ENCODE measurements at places on chromosomes 4 and X.

DNA sequence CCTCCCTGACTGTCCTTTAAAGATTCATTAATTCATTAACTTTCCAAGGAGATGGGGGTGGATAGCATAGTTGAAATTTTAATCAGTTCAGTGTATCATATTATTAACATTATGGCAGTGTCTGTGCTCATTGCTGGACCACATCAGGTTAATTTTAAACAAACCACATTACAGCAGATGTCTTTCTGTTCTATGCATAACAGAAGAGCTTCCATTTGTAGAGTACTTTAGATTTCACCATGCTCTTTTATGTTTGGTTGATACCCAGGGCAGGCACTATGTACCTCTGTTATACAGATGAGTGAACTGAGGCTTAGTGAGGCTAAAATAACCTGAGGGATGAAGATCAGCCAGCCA lies 41.1 kb downstream of the AFF2 start:
- DNase-seq: no peak
- no peak overlapping the region for H3K27ac ChIP-seq
- H3K4me1 ChIP-seq: no peaks in the 10 kb centered on the region
- H3K4me3 ChIP-seq: no peak overlapping the region
- no peaks in the 10 kb centered on the region for H3K36me3 ChIP-seq

- no peak overlapping the region for H3K27ac ChIP-seq
- no peaks in the 10 kb centered on the region for H3K4me1 ChIP-seq
- H3K4me3 ChIP-seq: peak overlapping the region; percentile 91
- H3K27me3 ChIP-seq: no peaks in the 10 kb centered on the region
- DNase-seq: no peak
- H3K36me3 ChIP-seq: no peaks in the 10 kb centered on the region
These were observed 14.0 kb upstream of the TMEM156 start for GRCh38 chr4:39046249-39046648.

DNA sequence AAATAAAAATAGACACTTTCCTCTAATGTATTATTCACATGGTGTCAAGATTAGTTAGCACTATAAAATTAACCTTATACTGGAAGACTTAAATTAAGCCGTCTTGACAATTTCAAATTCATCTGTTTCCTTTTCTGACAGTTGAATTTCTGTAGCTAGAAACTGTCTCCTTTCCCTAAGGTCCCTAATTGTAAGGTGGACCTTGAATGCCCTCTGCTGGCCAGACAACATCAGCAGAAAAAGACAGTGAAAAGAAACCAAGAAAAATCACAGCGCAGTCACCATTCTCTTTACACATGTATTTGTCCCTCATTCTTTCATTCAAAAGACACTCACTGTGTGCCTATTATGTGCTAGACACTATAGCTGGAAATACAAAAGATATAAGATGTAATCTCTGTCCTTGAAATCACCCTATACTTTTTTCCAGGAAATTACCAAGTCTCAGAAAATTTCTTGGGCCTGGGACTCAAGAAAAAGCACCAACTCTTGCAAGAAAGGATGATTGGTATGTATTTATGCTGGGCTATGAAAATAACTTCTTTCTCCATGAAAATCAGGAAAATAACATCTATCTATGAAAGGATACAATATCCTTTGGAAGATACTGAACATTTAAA lies 32.7 kb upstream of the AMBN start:
- H3K4me1 ChIP-seq: no peaks in the 10 kb centered on the region
- H3K27ac ChIP-seq: no peak overlapping the region
- no peaks in the 10 kb centered on the region for H3K27me3 ChIP-seq

DNA sequence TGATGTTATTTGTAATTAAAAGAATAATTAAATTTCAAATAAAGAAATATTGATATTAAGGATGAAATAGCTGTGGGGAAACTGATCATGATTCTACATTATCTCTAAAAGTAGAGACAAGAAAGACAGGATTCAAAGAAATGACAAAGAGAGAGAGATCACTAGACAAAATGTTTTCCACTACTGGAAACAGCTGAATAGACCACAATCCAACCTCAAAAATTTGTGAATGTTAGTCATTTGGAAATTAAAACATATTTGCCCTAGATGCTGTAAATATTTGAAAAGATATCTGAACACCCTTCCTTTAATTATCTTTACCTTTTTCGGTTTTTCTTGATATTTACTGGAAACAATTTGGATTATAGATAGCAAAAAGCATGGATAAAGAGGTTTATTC lies 414.9 kb downstream of the CENPC start:
- no peaks in the 10 kb centered on the region for H3K36me3 ChIP-seq
- no peaks in the 10 kb centered on the region for H3K4me1 ChIP-seq
- H3K4me3 ChIP-seq: no peak overlapping the region
- DNase-seq: no peak

GRCh38 chr4:2546286-2546823 lies 9.9 kb downstream of the FAM193A start:
- no peaks in the 10 kb centered on the region for H3K27me3 ChIP-seq
- H3K4me3 ChIP-seq: no peak overlapping the region
- DNase-seq: no peak
- no peaks in the 10 kb centered on the region for H3K36me3 ChIP-seq
- no peak overlapping the region for H3K27ac ChIP-seq

DNA sequence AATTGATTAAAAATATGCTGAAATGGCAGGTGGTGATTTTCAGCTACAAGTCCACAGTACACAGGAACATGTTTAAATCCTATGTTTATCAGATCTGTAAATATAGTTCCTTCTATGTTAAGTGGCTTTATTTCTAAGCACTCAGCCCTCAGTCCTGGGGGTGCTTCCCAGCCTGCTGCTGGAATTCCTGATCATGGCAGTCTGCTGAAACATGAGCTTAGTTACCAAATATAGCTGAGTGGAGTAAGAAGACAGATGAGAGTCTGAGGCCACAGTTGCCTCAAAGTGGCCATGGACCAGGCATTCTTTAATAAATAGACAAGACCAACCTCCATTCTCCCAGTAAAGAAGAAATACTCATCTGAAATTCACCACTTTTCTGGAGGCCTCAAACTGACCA lies 17.1 kb upstream of the DDX60 start:
- DNase-seq: no peak
- H3K27me3 ChIP-seq: no peaks in the 10 kb centered on the region
- no peak overlapping the region for H3K27ac ChIP-seq
- no peak overlapping the region for H3K4me3 ChIP-seq
- no peaks in the 10 kb centered on the region for H3K36me3 ChIP-seq

- H3K27ac ChIP-seq: no peak overlapping the region
- no peak for DNase-seq
- no peaks in the 10 kb centered on the region for H3K27me3 ChIP-seq
- H3K36me3 ChIP-seq: no peaks in the 10 kb centered on the region
These were observed 186.3 kb downstream of the MOSPD2 start for GRCh38 chrX:15059474-15059873.

- no peaks in the 10 kb centered on the region for H3K4me1 ChIP-seq
- H3K27ac ChIP-seq: peak overlapping the region; percentile 92
- DNase-seq: no peak
- no peak overlapping the region for H3K4me3 ChIP-seq
These were observed 1.5 kb upstream of the CXCL2 start for GRCh38 chr4:74100531-74100930.

DNA sequence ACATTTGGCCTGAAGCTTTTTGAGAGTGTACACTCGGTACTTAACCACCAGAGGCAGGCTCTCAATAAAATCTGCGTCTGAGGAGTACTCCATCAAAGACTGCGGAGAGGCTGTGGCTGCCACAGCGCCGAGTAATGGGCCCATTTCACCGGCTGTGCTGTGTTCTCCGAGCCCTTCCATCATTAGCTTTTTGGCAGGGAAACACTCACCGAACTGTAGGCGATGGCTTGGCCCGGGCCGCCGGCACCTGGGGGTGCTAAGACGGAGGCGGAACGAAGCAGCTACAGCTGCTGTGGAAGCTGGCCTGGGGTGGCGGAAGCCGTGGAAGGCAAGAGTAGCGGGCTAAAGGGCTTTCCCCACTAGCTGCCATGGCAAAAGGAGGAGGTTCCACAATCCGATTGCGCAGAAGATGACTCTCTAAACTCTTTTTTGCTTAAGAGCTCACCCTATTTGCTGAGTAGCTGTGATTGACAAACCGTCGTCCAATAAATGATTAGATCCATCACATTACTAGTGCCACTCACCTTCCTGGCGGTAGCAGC lies 48.5 kb upstream of the PABPC1L2A start:
- H3K4me1 ChIP-seq: no peaks in the 10 kb centered on the region
- peaks cover 29% of the 10 kb centered on the region for H3K27me3 ChIP-seq
- H3K36me3 ChIP-seq: no peaks in the 10 kb centered on the region
- H3K4me3 ChIP-seq: peak overlapping the region; percentile 32
- DNase-seq: no peak
- no peak overlapping the region for H3K27ac ChIP-seq

DNA sequence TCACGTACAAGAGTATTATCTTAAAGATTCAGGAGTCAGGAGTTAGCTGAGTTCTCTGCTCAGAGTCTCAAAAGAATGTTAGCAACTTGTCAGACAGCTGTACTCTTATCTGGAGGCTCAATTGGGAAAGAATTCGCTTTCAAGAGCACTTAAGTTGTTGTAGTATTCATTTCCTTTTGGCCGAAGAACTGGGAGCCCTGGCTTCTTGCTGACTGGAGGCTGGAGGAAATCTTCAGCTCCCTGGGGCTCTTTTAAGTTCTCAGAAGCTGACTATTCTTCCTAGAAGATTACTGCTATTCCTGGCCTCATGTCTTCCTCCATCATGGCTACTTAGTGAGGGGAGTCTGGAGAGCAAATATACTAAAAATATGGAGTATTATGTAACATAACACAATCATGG lies 587.2 kb downstream of the EPHA5 start:
- H3K27ac ChIP-seq: no peak overlapping the region
- H3K36me3 ChIP-seq: no peaks in the 10 kb centered on the region
- H3K4me3 ChIP-seq: no peak overlapping the region
- no peaks in the 10 kb centered on the region for H3K4me1 ChIP-seq

DNA sequence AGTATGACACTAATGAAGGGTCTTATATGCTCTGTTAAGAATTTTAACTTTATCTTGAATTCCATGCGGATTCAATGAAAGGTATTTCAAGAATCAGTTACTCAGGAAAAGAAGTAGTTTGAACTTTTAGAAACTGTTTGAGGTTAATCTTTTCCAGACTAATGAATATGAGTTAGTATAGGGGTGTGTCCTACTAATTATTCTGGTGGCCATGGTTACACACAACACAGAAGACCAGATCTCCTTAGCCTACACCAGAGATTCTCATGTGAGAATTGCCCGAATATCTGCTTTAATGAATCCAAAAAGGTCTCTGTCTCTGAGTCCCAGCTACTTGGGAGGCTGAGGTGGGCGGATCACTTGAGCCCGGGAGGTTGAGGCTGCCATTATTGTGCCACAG lies 100.4 kb downstream of the MMRN1 start:
- no peak for DNase-seq
- no peaks in the 10 kb centered on the region for H3K36me3 ChIP-seq
- H3K4me3 ChIP-seq: no peak overlapping the region
- no peaks in the 10 kb centered on the region for H3K27me3 ChIP-seq
- no peak overlapping the region for H3K27ac ChIP-seq

DNA sequence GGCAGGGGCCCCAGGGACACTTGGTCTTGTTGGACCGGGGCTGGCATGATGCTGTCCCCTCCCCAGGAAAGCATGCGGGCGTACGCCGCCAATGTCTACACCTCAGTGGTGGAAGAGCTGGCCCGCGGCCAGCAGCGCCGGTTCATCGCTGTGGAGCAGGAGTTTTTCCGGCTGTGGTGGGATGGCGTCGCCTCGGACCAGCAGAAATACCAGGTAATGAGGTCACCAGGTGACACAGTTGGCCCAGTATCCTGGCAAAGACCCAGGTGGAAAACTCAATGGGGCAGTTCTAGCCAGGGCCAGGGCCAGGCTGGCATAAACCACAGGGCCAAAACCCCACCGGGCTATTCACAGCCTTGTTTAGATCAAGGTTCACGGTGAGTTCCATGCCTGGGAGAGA lies 1.5 kb downstream of the MAN2B2 start:
- no peaks in the 10 kb centered on the region for H3K27me3 ChIP-seq
- H3K4me1 ChIP-seq: peaks cover 4% of the 10 kb centered on the region
- no peaks in the 10 kb centered on the region for H3K36me3 ChIP-seq
- peak overlapping the region; percentile 39 for H3K27ac ChIP-seq

- H3K4me1 ChIP-seq: no peaks in the 10 kb centered on the region
- no peak for DNase-seq
- no peak overlapping the region for H3K4me3 ChIP-seq
- no peak overlapping the region for H3K27ac ChIP-seq
- H3K36me3 ChIP-seq: no peaks in the 10 kb centered on the region
- no peaks in the 10 kb centered on the region for H3K27me3 ChIP-seq
These were observed 36.0 kb upstream of the CCNG2 start for GRCh38 chr4:77120886-77121508.

- no peak overlapping the region for H3K4me3 ChIP-seq
- H3K27me3 ChIP-seq: no peaks in the 10 kb centered on the region
- no peaks in the 10 kb centered on the region for H3K36me3 ChIP-seq
- H3K27ac ChIP-seq: no peak overlapping the region
These were observed 48.3 kb downstream of the TLR10 start for GRCh38 chr4:38734446-38734845.

DNA sequence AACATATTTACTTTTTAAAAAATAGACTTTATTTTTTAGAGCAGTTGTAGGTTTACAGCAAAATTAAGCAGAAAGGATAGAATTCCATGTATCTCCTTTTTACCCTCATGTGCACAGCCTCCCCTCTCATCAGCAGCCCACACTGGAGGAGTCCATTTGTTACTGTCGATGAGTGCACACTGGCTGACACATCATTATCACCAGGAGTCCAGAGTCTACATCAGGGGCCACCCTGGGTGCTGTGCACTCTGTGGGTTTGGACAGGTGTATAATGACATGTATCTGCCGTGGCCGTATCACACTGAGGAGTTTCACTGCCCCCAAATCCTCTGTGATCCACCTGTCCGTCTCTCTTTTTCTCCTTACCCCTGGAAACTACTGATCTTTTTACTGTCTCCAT lies 26.3 kb downstream of the TBC1D14 start:
- no peak overlapping the region for H3K27ac ChIP-seq
- H3K27me3 ChIP-seq: no peaks in the 10 kb centered on the region
- no peak overlapping the region for H3K4me3 ChIP-seq
- H3K36me3 ChIP-seq: no peaks in the 10 kb centered on the region
- H3K4me1 ChIP-seq: no peaks in the 10 kb centered on the region

- no peaks in the 10 kb centered on the region for H3K4me1 ChIP-seq
- no peak overlapping the region for H3K27ac ChIP-seq
- H3K4me3 ChIP-seq: no peak overlapping the region
- no peaks in the 10 kb centered on the region for H3K27me3 ChIP-seq
- DNase-seq: no peak
These were observed 294.0 kb downstream of the CCSER1 start for GRCh38 chr4:90421161-90421560.

DNA sequence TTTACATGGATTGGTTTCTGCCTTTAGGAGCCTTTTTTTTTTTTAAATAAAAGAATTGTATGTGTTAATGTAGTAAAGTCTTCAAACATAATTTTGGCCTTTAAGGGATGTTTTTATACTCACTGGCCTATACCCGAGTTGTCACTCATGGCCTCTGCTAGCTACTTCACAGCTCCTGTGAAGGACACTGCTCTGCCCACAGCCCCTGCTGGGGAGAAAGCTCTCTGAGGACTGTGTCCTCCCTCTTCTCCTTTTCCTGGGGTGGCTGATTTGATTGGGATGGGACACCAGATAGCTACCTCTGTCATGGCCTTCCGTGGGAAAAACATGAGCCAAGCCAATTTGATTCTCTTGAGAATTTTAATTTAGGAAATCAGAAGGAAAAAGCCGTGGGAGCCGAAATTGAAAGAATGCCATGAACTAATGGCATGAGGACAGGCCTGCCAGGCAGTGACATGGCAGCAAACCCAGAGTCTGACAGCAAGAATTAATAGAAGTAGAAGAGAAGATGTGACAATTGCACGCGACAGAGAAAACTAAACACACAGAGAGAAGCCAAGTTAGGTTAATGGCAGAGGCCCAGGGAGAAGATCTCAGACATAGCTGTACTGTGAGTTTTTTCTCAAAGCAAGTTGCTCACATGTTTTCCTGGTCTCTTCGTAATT lies 81.4 kb downstream of the ARHGAP10 start:
- H3K27ac ChIP-seq: peak overlapping the region; percentile 10
- no peak for DNase-seq
- no peak overlapping the region for H3K4me3 ChIP-seq
- no peaks in the 10 kb centered on the region for H3K27me3 ChIP-seq
